ENCODE measurements at places on chromosomes 7 and 10.

GRCh38 chr7:47571331-47572093, 10.4 kb downstream of the TNS3 start:
- peak; percentile 54 for DNase-seq

DNA sequence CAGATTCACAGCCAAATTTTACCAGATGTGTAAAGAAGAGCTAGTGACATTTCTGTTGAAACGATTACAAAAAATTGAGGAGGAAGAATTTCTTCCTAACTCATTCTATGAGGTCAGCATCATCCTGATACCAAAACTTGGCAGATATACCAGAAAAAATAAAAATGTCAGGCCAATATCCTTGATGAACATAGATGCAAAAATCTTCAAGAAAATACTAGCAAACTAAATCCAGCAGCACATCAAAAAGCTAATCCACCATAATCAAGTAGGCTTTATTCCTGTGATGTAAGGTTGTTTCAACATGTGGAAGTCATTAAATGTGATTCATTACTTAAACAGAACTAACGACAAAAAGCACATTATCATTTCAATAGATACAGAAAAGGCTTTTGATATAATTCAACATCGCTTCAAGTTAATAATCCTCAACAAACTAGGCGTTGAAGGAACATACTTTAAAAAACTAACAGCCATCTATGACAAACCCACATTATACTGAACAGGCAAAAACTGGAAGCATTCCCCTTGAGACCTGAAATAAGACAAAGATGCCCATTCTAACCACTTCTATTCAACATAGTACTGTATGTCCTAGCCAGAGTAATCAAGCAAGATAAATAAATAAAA, 807.7 kb upstream of the ZWINT start:
- no peak for DNase-seq

GRCh38 chr7:67950321-67951083, 953.9 kb downstream of the TYW1 start:
- no peak for DNase-seq

GRCh38 chr7:21355406-21355874, 72.4 kb upstream of the SP4 start:
- no peak for DNase-seq
